ENCODE measurements at places on chromosomes 4 and X.

DNA sequence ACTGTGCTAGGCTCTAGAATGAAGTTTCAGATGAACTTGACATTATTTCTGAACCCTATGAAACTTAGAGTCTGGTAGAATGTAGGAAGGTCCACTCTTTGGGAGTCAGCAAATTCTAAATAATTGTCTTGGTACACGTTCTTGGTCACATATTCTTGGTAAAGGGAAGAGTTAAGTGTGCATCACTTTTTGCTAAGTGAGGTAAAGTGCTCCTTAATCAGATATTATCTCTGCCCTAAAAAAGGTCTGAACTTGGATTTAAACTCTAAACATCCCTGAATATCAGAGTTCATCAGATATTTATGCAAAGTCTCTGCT lies 7.2 kb downstream of the OCIAD2 start:
- no peak for DNase-seq

GRCh38 chrX:47191806-47192401 lies 1.7 kb upstream of the UBA1 start:
- DNase-seq = no peak

DNA sequence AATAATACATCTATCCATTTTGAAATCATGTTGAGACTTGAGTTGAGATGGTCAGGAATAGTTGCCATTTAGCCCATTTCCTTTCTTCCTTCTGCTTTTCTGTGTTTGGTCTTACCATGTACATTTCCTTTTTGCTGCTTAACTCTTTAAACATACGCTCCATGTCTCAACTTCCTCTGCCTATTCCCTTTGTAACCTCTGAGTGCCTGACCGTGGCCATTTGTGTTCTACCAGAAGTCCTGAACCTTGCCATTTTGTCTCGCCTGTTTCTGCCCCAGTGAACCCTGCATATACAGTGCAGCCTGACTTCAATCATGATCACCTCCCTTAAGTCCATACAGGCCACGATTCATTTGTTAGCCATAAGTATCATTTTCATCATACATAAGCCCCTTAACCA lies 169.0 kb downstream of the RAPGEF2 start:
- no peak for DNase-seq

GRCh38 chrX:317424-318067 lies 1.1 kb downstream of the GTPBP6 start:
- DNase-seq = no peak

DNA sequence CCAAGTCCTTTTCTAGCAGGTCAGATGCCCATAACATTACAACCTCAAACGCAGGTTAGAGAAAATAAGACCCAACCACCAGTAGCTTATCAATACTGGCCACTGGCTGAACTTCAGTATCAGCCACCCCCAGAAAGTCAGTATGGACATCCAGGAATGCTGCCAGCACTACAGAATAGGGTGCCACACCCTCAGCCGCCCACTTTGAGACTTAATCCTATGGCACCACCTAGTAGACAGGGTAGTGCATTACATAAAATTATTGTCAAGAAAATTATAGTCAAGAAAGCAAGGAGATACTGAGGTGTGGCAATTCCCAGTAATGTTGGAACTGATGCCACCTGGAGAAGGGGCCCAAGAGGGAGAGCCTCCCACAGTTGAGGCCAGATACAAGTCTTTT lies 19.9 kb upstream of the TRIM61 start:
- DNase-seq = no peak

- peak; percentile 52 for DNase-seq
Measured at GRCh38 chr4:133997436-133997835, 204.2 kb downstream of the PABPC4L start.

DNA sequence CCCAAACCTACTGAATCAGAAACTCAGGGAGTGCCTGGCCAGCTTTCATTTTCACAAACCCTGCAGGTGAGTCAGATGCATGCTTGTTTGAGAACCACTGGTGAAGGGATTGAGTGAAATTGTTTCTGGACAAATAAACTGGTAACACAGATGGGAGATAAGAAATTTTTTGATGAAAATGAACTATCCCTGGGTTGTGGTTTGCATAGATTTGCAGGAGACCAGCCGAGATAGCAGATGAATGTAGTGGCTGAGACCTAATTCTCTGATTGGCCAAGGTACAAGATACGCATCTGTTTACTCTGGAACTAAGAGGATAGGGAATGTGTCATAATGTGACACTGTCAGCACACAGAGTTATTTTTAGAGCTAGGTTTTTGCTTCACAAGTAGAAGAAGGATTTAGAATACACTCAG lies 117.8 kb upstream of the NOCT start:
- DNase-seq = peak; percentile 81

DNA sequence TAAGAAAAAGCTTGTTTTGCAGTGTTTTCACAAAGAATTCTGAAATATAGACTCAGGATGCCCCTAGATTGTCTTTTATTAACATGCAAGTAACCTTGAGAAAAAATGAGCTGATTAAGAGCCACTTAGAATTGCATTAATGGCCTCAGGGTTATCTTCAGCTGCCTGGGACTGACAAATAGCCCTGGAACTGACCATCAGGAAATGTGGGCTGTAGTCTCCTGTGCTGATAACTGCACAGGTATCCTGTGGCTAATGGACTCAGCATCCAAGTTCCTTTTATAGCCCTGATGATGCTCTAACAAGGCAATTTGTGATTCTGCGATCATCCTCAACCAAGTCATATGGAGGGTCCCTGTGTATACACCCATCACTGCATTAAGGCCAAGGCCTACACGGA lies 17.0 kb downstream of the CA5B start:
- DNase-seq = no peak

- DNase-seq = no peak
Measured at GRCh38 chrX:106963111-106963510, 36.9 kb downstream of the MORC4 start.

DNA sequence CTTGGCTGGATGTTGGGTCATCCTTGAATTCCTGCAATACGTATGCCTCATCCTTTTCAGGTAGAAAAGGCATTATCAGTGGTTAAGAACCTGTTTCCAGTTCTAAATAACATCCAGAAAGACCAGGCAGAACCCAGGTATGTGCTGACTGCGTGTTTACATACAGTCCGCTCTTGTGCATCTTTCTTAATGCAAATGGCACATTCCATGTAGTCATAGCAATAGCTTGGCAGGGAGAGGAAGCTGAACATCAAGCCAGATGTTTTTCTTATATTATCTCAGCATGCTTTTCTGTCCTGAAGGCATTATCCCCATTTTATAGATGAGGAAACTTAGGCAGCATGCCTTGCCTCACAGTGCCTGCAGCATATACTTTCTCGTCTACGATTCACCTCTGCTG lies 2.1 kb downstream of the DCLK2 start:
- DNase-seq = peak; percentile 53

- no peak for DNase-seq
Measured at GRCh38 chrX:101656817-101657216, 2.8 kb downstream of the ARMCX2 start.

DNA sequence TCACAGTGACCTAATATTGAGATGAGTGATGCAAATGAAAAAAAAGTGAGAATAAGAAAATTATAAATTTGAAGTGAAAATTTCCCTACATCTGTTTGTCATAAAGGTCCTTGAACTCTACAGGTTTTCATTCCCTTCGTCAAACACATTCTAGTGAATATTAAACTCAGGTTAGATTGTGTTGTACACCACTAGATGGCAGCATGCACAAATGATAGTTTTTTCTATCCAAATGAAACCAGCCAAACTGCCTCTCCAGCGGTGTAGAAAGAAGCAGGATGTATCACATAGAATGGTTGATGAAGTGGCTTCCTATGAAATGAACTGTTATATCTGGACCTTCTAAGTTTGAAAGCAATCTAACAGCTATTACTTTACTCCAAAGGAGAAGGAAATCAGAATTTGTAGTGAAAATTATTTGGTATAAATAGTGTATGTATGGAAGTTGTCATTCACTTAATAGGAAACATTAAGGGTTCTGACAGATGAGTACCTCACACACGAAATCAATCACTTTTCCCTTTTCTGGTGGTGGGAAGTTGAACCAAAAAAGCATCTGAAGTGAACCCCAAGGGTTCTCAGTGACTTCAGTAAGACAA lies 382.7 kb downstream of the UNC5C start:
- DNase-seq = peak; percentile 69

GRCh38 chr4:95256108-95256835 lies 292.5 kb downstream of the UNC5C start:
- peak; percentile 47 for DNase-seq

DNA sequence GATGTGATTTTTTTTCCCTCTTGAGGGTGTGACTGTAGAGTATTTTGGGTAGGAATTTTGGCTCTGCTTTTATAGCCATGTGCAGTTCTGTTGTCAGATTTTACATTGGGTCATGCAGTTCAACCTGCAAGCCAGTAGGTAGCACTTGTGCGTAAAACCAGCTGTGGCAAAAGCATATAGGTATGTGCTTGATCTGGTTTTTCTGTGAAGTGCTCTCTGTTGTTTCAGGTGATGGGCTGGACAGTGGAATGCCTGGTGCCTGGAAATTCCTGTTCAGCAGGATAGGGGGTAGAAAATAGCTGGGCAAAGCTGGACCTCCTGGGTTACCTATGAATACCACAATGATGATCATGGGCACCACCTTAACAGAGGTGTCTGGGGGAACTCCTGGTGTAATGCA lies 584.2 kb upstream of the PCDH10 start:
- no peak for DNase-seq

GRCh38 chr4:77586951-77587383 lies 18.7 kb upstream of the CXCL13 start:
- DNase-seq = peak; percentile 64

DNA sequence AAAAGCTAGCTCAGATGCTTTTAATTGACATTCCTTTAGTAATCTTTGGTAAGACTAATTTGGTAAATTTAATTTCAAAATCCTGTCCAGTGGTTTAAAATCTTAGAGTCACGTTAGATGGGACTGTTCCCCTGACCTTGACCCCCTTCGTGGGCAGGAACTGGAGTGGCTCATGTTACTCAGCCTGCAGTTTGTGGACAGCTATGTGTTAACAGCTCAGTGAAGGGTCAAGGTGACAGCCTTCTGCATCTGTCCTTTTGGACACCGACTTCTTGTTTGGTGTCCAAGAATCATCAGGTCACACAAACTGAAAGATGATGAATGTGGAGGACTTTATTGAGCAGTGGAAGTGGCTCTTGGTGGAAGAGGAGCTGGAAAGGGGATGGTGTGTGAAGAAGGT lies 2.9 kb downstream of the ARSF start:
- DNase-seq = no peak

GRCh38 chr4:39263895-39264294 lies 81.6 kb downstream of the WDR19 start:
- DNase-seq = no peak

DNA sequence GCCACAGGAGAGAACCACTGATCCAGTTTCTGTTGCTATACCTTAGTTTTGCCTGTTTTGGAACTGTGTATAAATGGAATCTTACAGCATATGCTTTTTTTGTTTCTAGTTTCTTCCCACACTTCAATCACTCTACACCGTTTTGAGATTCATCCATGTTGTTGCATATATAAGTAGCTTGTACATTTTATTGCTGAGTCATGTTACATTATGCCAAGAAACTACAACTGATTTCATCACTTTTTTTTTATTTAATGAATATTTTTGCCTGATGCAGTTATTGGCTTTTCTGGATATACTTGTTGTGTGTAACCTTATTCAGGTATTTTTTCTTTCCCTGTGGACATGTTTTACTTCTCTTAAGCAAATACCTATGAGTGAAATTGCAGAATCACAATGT lies 1135.9 kb downstream of the RAPGEF2 start:
- no peak for DNase-seq

- no peak for DNase-seq
Measured at GRCh38 chr4:73181231-73181630, 77.4 kb downstream of the ANKRD17 start.

GRCh38 chrX:34528081-34528480 lies 129.0 kb downstream of the TMEM47 start:
- DNase-seq = no peak

- no peak for DNase-seq
Measured at GRCh38 chrX:68746988-68747387, 81.8 kb upstream of the EFNB1 start.

DNA sequence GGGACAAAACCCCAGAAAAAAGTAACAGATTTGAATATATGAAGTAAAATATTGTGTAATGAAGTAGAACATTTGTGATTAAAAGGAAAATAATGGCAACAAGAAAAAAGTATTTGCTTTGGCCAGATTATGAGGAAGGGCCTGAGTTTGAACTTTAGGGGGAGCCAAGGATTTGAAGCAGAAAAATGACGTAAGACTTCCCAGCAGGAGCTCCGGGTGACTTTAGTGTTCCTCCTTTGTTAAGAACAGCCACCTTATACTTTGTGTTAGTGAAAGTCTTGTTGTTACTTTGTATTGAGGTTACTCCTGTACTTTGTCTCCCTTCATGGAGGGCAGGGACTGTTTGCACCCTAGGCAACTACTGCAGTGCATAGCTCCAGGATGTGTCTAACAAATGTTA lies 41.1 kb downstream of the DCUN1D4 start:
- no peak for DNase-seq

GRCh38 chr4:75745721-75746199 lies 21.4 kb downstream of the USO1 start:
- DNase-seq = no peak

- DNase-seq = no peak
Measured at GRCh38 chrX:68659385-68659784, 11.9 kb downstream of the STARD8 start.

DNA sequence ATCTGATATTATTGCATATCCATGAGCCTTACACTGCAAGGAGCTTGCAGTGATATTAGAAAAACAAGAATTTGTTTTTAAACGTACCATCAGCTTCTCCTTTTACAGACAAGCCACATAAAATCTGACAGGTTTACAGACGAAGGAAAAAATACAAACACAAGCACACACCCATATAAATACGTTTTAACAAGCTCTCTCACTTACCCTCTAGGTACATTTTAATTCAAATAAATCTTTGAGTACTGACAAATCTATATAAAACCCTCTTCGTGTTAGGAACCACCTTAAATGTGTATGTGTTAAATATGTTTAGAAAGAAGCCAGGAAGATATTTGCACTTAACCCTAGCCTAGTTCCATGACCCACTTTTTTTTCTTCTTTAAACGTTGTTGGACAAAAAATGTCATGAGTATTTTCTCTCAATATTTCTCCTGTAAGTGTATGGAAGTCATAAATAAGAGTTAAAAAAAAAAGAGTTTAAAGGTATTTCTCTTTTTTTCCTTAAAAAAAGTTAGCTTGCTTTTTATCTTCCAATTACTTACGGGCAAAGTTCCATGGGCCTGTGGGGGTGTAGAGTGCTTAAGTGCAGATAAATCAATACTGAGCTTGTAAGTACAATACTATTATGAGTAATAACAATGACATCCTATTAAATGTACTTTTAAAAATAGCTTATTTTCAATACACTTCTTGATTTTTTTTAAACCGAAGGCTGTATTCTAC lies 1.5 kb downstream of the ARAP2 start:
- no peak for DNase-seq

- no peak for DNase-seq
Measured at GRCh38 chr4:110676241-110676640, 53.4 kb upstream of the PITX2 start.

- DNase-seq = no peak
Measured at GRCh38 chr4:22490718-22491315, 25.0 kb downstream of the ADGRA3 start.

DNA sequence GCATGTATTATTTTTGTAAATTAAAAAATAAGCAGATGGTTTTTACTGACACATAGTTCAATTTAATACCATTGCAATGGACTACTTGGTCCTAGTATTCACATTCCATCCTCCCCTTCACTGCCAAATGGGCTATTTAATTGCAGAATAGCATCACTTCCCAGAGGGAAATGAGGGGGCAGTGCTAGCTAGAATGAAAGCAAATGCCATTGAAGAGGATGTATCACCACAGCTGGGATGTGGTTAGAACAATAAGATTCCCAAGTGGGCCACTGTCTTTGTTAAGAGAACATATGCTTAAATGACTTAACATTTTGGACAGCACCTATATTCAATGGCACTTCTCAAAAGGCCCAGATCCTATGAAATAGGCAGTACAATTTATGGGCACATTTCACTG lies 224.7 kb downstream of the RBMX2 start:
- DNase-seq = peak; percentile 6

Data from fibroblast of skin of back (primary cell).